ENCODE measurements at places on chromosomes 12 and 14. TPM values are rescaled to one million over a fixed set of nuclear protein-coding genes. Genes with fewer than 3 reads are reported as not detected.

- peaks cover 1% of the 10 kb centered on the region for H3K27me3 ChIP-seq
- H3K36me3 ChIP-seq: peaks cover 4% of the 10 kb centered on the region
- no peak overlapping the region for H3K4me3 ChIP-seq
These were observed 8.6 kb upstream of the G2E3 start for GRCh38 chr14:30550335-30550734.

GRCh38 chr14:90400904-90401561, 4.2 kb downstream of the CALM1 start:
- DNase-seq: no peak
- H3K27ac ChIP-seq: peak overlapping the region; percentile 49
- H3K27me3 ChIP-seq: peaks cover 4% of the 10 kb centered on the region
- H3K4me1 ChIP-seq: peaks cover 45% of the 10 kb centered on the region

GRCh38 chr14:93956514-93957332, 19.6 kb downstream of the ASB2 start:
- H3K27me3 ChIP-seq: peaks cover 4% of the 10 kb centered on the region
- H3K36me3 ChIP-seq: no peaks in the 10 kb centered on the region
- peaks cover 20% of the 10 kb centered on the region for H3K4me1 ChIP-seq

DNA sequence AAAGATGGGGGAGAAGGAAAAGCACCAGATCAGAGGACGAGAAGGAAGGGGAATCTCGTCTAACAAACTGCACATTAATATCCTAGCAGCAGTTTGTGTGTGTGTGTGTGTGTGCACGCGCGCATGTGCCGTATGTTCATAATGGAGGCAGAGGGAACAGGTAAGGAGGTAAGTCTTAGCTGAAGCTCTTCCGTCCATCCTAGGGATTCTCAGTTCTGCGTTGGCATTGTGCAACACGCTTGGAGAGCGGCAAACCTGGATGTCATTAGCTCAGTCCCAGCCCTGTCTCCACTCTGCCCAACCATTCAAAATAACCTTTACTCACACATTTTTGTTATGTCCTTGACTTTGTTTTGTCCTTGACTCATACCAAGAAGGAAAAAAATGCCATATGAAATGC, 1.6 kb upstream of the C1R start:
- no peak overlapping the region for H3K27ac ChIP-seq
- peaks cover 37% of the 10 kb centered on the region for H3K4me1 ChIP-seq
- H3K4me3 ChIP-seq: no peak overlapping the region
- no peak for DNase-seq

- H3K36me3 ChIP-seq: peaks cover 25% of the 10 kb centered on the region
- no peak for DNase-seq
- peaks cover 22% of the 10 kb centered on the region for H3K4me1 ChIP-seq
- H3K27me3 ChIP-seq: peaks cover 2% of the 10 kb centered on the region
These were observed 83.8 kb downstream of the SLC38A1 start for GRCh38 chr12:46184798-46185595.

- no peak for DNase-seq
- H3K4me1 ChIP-seq: no peaks in the 10 kb centered on the region
- no peak overlapping the region for H3K4me3 ChIP-seq
- H3K36me3 ChIP-seq: no peaks in the 10 kb centered on the region
These were observed 21.1 kb downstream of the PLEKHD1 start for GRCh38 chr14:69505338-69506240.

DNA sequence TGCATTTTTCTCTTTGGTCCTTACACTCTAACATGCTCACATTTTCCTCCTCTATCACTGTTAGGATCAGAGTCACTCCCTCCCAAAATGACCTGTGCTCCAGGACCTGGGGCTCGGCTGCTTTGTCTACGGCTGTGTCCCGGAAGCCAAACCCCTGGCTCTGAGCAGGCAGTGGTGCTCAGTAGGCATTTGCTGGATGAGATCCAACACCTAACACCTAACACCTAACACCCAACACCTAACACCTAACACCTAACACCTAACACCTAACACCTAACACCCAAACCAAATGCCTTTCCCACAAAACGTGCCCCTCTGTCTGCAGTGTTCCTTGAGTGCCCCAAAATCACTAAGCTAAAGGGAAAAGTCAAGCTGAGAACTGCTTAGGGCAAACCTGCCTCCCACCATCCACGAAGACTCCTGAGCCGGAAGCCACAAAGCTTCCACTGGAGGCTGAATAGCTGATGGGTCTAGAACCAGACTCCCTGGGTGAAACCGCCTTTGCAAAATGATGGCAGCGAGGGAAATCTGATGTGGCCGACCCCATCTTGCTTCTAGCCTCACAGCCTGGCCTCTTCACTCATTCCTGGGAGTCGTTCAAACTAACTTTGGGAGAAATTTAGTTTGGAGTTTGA, 29.2 kb downstream of the HSP90AA1 start:
- no peak overlapping the region for H3K27ac ChIP-seq
- H3K4me3 ChIP-seq: no peak overlapping the region
- DNase-seq: no peak
- H3K4me1 ChIP-seq: peaks cover 30% of the 10 kb centered on the region
- H3K27me3 ChIP-seq: peaks cover 10% of the 10 kb centered on the region
- H3K36me3 ChIP-seq: peaks cover 29% of the 10 kb centered on the region

GRCh38 chr12:132759359-132759758, 2.3 kb downstream of the ANKLE2 start:
- H3K4me3 ChIP-seq: peak overlapping the region; percentile 97
- peaks cover 14% of the 10 kb centered on the region for H3K36me3 ChIP-seq
- no peak for DNase-seq
- H3K4me1 ChIP-seq: peaks cover 21% of the 10 kb centered on the region
- peaks cover 2% of the 10 kb centered on the region for H3K27me3 ChIP-seq

DNA sequence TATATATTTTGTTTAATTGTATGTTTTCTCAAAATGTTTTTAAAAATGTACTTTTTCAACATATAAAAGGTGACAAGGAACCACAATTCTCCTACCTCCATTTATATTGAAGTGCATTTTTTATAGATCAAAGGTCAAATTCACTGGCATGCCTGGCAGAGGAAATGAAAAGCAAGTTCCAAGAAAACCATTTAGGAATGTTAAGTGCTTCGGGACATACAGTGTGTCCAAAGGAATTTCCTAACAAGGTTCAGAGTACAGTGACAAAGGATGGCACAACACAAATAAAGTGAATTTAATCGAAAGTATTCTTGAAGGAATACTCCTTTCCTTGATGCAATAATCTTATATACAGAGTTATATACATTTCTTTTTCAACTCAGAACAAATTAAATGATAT, 242.3 kb downstream of the CCER1 start:
- H3K4me3 ChIP-seq: no peak overlapping the region
- no peaks in the 10 kb centered on the region for H3K36me3 ChIP-seq
- DNase-seq: no peak
- H3K27ac ChIP-seq: no peak overlapping the region

DNA sequence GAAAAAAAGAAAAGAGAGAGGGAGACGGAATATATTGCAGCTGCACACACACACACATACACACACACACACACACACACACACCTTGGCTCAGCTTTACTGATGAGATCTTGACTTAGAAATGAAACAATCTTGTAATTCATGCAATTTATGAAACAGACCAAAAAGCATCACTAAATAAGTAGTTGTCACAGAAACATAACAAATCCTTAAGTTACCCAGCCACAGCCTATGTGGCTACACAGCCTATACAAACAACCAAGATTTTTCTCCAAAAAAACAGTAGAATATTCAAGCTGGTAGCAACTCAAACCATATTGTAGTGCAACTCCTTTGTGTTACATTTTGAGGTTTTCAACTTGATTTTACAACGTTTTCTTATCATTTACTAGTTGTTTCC, 37.9 kb upstream of the GNG2 start:
- peak; percentile 2 for DNase-seq
- no peak overlapping the region for H3K27ac ChIP-seq
- H3K36me3 ChIP-seq: no peaks in the 10 kb centered on the region
- peaks cover 18% of the 10 kb centered on the region for H3K4me1 ChIP-seq
- no peaks in the 10 kb centered on the region for H3K27me3 ChIP-seq

- H3K27me3 ChIP-seq: no peaks in the 10 kb centered on the region
- no peak for DNase-seq
- H3K4me3 ChIP-seq: no peak overlapping the region
- peaks cover 13% of the 10 kb centered on the region for H3K36me3 ChIP-seq
- H3K4me1 ChIP-seq: peaks cover 32% of the 10 kb centered on the region
These were observed 466.5 kb downstream of the PCNX1 start for GRCh38 chr14:71373773-71374172.

- no peaks in the 10 kb centered on the region for H3K4me1 ChIP-seq
- H3K36me3 ChIP-seq: no peaks in the 10 kb centered on the region
- no peak within 1 kb of the TSS for H3K4me3 ChIP-seq
- H3K27me3 ChIP-seq: no peaks in the 10 kb centered on the region
- no peak for DNase-seq
These were observed at the start of gene AKAP6 for GRCh38 chr14:32329146-32329545. Gene AKAP6, plus strand, starts transcription at chr14:32329298. Its CDS starts 104,196 bp downstream, at chr14:32433494.

GRCh38 chr12:8057839-8058238, 8.3 kb downstream of the C3AR1 start:
- H3K27ac ChIP-seq: peak overlapping the region; percentile 6
- H3K27me3 ChIP-seq: no peaks in the 10 kb centered on the region
- peaks cover 15% of the 10 kb centered on the region for H3K4me1 ChIP-seq
- H3K36me3 ChIP-seq: peaks cover 15% of the 10 kb centered on the region
- peak; percentile 33 for DNase-seq

DNA sequence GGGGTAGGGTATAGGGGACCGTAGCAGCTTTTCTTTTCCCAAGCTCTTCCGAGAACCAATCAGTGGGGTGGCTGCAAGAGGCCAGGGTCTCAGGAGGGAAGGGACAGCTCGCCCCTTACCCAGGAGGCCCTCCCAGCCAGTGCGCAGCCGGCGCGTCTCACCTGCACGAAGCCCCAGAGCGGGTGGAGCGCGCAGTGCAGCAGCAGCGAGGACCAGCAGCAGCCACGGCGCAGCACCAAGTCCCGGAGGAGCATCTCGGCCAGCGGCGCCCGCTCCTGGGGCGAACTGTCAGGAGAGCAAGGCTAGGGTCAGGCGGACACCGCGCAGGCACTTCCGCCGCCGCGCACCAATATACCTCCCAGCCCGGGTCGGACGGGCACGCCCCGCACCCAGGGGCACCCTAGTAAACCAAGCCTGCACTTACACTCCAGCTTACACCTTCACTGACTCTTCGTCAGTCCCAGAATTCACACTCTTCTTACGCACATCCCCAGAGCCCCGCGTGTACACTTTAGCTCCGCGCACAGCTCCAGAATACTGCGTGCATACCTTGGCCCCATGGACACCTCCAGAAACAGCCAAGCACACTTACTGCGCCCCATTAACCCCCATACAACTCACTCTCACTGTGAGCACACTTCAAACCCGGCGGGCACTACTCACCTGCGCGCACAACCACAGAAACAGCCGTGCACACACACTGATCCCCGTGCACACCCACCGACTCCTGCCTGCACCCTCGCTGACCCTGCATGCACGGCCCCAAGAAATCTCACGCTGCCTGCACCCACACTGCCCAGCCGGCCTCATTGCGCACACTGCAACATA, 606 bp downstream of the PRIMA1 start:
- H3K27ac ChIP-seq: no peak overlapping the region
- no peaks in the 10 kb centered on the region for H3K4me1 ChIP-seq
- H3K36me3 ChIP-seq: peaks cover 11% of the 10 kb centered on the region
- H3K4me3 ChIP-seq: no peak overlapping the region

- H3K4me1 ChIP-seq: peaks cover 16% of the 10 kb centered on the region
- no peak overlapping the region for H3K27ac ChIP-seq
- H3K27me3 ChIP-seq: no peaks in the 10 kb centered on the region
- no peak for DNase-seq
These were observed 581.5 kb upstream of the TMEM132C start for GRCh38 chr12:127685491-127685890.

DNA sequence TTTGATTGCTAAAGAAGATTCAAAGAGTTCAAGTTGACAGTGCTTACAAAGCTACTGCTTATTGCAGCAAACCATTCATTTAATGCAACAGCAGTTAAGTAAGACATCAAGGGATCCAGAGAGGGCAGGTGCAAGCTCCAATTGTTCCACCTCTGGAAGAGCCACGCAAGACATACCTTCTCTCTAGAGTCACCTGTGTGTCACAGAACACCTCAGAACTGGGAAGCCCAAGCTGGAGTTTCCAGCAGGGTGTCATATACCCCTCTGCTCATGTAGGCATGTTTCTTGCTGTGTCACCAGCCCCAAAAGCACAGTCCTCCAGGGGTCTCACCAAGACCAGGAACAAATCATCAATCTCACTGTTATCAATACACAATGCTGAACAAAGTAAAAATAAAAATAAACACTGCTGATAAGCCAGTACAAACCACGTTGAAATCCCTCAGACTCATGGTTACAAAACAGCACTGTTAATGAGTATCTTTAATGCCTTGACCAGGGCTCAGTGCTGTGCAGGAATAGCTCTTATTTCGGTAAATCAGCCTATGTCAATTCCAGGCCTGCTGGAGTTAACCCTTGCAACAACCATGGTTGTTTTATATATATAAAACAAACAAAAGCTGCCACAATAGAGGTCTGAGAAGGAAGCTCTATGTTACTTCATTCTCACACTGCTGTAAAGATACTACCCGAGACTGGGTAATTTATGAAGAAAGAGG, 37.4 kb upstream of the BATF start:
- H3K27ac ChIP-seq: no peak overlapping the region
- H3K4me1 ChIP-seq: 0 out of 2 replicates have a peak, but pooled peaks cover 6% of the 10 kb centered on the region
- H3K4me3 ChIP-seq: no peak overlapping the region

DNA sequence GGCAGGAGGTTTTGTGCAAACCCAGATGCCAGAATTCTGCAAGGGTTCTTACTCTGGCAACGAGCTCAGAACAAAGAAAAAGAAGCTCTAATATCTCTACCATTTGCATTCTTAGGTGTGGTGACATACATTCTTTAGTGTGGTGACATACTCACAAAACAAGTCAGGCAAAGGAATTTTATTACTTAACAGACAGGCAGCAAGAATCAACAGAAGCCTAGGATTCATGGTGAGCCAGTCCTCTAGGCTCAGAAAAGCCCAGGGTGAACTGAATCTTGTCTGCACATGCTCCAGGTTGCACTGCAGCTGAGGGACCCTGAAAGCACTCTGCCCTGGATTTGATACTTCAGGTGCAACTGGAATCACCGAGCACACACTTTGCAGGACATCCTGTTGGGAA, 122.4 kb upstream of the PTPRQ start:
- peaks cover 2% of the 10 kb centered on the region for H3K27me3 ChIP-seq
- peaks cover 10% of the 10 kb centered on the region for H3K4me1 ChIP-seq
- no peaks in the 10 kb centered on the region for H3K36me3 ChIP-seq

DNA sequence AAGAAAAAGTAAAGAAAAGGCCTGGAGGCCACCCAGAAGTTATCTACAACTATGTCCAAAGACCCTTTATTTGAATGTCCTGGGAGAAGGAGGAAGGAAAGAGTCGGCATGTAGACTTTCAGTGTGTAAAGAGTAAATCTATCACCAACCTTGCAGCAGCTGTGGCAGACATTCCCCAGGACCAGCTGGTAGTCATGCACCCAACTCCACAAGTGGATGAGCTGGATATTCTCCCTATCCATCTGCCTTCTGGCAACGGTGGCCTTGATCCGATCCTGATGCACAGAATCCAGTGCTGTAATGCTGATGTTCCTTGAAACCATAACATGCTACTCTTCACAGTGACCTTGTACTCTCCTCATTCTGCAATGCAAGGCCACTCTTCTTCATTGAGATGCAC, 27.3 kb downstream of the KRT76 start:
- H3K4me3 ChIP-seq: no peak overlapping the region
- H3K27me3 ChIP-seq: peaks cover 46% of the 10 kb centered on the region
- H3K36me3 ChIP-seq: no peaks in the 10 kb centered on the region
- H3K4me1 ChIP-seq: no peaks in the 10 kb centered on the region

PAX9 gene
- total RNA-seq: 0.29 TPM

FGF6 gene
- total RNA-seq: not detected

POTEG gene
- not detected for total RNA-seq

GPX2 gene
- not detected for total RNA-seq

TNFAIP2 gene
- 44.7 TPM for total RNA-seq

RPAP3 gene
- total RNA-seq: 32.6 TPM

CEBPE gene
- total RNA-seq: not detected

PNMA1 gene
- total RNA-seq: 53.7 TPM

TAS2R10 gene
- total RNA-seq: not detected

RAPGEF3 gene
- 2.1 TPM for total RNA-seq

CCDC177 gene
- total RNA-seq: not detected
